Skeletal muscle cell (primary cell): ENCODE measurements at places on chromosomes 5 and 9.

GRCh38 chr5:126878634-126879033 is 101.7 kb downstream of the LMNB1 start:
- no peak for DNase-seq

DNA sequence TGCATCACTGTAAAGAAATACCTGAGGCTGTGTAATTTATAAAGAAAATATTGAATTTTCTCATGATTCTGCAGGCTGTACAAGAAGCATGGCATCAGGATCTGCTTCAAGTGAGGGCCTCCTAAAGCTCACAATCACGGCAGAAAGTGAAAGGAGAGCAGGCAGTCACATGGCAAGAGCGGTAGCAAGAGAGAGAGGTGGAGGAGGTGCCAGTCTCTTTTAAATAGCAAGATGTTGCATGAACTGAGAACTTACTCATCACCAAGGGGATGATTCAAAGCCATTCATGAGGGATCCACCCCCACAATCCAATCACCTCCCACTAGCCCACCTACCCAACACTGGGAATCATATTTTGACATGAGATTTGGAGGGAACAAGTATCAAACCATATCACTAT is 184.5 kb upstream of the PAPPA start:
- no peak for DNase-seq

GRCh38 chr9:117916291-117916690 is 212.1 kb downstream of the TLR4 start:
- no peak for DNase-seq

DNA sequence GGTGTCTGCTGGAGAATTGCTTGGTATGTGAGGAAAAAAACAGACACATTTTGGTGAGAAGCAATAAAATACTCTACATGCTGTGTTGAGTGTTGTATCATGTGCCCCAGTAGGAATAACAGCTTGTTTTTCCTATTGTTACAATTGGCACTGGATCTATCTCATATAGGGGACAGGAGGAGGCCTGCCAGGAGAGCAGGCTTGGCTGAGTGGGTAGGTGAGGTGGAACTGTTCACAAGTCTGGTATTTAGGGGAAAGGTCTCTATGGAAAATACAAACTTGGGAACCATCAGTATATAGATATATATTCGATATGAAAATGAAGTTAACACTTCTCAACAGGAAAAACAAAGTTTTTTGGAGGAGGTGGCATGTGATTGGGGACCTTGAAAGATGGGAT is 9.5 kb upstream of the SH3TC2 start:
- no peak for DNase-seq

- no peak for DNase-seq
These were observed 50.4 kb downstream of the DAP start for GRCh38 chr5:10710513-10711128.
